ENCODE measurements at places on chromosomes 3 and 15. TPM values are rescaled to one million over a fixed set of nuclear protein-coding genes. Genes with fewer than 3 reads are reported as not detected.

Gene CRTC3
- 30.8 TPM for total RNA-seq

Gene CCR3
- not detected for total RNA-seq

Gene A4GNT
- not detected for total RNA-seq

DNA sequence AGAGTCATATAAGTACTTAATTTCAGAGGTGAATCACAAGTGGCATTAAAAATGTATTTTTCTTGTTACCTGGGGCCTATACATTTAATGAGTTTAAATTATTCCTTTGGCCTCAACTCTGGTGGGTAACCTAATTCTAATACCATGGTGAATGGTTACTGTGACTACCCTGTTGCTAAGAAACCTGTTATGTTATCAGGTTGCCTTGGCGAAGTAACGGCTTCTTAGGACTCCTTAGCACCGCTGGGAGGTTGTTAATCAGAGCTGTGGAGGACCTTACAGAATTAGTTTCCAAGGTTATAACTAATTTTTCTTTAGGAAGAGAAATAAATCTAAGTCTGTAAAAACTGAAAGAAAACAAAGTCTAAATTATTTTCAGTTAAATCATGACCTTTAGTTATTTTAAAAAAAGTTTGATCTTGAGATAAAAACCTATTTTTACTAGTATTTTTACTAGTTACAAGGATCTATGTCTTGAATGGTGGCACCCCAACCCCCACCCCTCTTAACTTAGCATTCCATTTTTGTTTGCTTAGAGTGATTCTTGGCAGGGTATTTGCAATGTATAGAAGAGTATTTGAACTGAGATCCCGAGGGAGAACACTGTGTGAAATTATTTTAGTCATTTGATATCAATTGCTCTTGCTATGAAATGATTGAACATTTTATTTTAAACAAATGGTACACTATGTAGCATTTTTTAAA, 155.5 kb downstream of the FNDC3B start:
- DNase-seq: no peak

- peak; percentile 26 for DNase-seq
Measured at GRCh38 chr3:114122027-114122709, 56.7 kb downstream of the DRD3 start.

DNA sequence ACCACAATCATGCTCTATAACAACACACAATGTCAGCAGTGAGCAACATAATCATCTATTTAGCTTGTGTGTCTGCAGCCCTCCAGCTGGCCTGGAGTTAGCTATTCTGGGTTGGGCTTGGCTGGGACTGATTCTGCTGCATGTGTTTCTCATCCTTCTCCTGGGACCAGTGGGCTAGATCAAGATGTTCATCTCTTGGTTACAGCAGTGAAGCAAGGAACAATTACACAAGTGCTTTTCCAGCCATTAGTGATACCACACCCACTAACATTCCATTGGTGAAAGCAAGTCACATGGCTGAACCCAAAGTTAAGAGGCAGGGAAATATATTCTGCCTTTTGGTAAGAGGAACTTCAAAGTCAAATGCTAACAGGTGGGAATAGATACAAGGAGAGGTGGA, 14.6 kb downstream of the NUDT16 start:
- DNase-seq: no peak

DNA sequence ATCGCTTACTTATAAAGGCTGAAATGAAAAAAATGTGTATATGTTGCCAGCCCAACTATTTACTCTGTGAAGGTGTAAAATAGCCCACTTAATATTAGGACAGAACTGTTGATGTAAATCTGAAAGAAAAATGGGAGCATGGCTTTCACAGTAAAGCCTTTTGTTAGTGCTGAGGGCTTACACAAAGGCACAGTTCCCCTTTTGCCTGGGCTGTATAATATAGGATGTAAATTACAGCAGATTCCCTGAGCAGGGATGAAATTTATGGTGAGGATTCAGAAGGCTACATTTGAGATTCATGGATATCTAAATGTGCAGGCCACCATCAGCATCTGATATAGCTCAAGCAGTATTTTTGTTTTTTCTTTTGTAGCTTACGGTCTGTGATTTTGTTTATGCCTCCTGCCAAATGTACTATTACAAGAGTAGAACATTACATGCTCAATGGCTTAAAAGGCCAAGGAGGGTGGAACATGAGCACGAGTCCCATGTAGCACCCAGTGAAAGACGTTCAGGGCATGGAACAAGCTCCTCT, 109.1 kb upstream of the ATP10A start:
- no peak for DNase-seq

- DNase-seq: no peak
Measured at GRCh38 chr15:23447107-23447500, at the start of gene GOLGA6L2. TSS of gene GOLGA6L2 (minus strand) at chr15:23447243. CDS start at chr15:23447181, 62 bp downstream.

GRCh38 chr3:9396301-9396631, 1.1 kb upstream of the SETD5 start:
- no peak for DNase-seq

DNA sequence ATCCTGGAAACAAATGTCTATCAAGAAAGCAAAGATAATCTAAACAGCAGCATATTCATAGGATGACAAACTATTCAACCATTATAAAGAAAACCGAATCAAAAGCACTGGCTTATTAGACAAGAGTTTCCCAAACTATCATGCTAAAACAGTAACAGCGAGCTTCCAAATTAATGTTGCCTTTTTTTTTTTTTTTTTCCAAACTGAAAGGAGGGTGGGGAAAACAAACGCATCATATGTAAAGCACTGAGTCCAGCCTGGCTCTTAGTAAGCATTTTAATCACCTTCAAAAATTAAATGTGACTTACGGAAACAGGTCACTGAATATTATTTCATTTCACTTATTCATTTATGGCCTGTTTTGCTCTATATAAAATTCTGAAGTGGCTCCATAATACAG, 2.3 kb downstream of the TJP1 start:
- no peak for DNase-seq

DNA sequence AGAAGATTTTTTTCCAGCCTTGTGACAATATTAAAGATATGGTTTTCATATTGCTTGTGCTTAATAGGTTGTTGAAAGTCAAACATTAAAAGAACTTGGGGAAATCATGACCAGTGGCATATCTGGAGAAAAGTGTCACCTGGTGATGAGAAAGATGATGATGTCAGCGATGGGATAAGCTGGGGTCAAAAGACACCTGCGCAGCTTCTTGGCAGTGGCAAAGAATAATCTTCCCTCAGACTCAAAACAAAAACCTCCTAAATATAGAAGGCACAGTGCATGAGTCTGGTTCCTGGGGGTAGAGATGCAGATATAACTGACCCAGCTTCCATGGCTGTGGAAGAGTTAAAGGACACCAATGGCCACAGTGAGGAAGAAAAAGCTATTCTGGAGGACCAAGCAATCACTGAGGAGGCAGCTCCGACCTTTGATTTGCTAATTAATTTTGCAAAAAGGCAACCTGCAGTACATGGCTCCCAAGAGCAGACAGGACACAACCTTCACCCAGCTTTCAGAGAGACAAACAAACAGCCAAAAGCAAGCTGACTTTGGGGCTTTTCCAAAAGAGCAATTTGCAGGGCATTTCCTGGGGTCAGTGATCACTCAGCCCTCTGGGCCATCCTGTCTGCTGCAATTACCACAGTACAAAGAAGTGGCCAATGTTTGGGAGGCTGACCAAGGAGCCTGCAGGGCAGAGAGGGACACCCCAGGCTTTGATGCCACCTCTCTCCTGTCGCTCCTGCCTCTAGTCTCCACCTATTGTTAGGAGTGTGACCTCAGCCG, 17.6 kb upstream of the SEMA5B start:
- DNase-seq: no peak

Data from right cardiac atrium (tissue), 5 donors.